RWPE2 (cell line): ENCODE measurements at places on chromosomes 16 and 17.

- peak; percentile 86 for DNase-seq
Observed at GRCh38 chr16:30096105-30096861, at the start of gene YPEL3. Gene YPEL3, minus strand, starts transcription at chr16:30096213. Its CDS starts 731 bp downstream, at chr16:30095482.

DNA sequence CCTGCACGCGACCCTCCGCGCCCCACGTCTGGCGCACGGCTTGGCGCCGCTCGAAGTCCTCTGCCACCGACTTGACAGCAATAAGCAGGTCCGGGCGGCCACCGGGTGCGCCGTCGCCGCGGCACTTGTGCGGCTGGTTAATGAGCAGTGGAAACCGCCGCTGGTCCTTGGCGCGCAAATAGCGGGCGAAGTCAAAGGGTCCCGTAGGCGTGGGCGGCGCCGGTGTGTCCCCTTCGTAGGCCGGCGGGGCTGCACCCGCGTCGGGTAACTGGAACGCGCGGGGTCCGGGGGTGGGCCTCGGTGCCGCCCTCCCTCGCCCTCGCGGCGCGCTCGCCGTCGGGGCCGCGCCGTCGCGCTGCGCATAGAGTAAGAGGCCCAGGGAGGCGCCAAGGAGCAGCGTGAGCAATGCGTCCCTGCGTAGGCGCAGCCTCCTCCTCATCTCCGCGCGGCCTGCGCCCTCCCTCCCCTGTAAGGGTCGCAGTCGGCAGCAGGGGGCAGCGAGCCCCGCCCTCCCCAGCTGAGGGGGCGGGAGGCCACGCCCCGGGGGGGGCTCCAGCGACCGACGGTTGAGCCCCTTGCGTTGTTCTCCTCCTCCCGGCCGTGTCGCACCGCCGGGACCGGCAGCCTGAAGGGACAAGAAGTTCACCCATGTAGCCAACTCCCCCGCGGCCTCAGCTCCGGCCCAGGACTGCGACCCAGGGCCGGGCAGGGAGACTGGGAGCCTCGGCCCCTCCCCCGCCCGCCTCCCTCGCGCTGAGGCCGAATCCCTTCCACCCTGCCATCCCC lies 558 bp downstream of the B3GNT9 start:
- DNase-seq, result no peak

DNA sequence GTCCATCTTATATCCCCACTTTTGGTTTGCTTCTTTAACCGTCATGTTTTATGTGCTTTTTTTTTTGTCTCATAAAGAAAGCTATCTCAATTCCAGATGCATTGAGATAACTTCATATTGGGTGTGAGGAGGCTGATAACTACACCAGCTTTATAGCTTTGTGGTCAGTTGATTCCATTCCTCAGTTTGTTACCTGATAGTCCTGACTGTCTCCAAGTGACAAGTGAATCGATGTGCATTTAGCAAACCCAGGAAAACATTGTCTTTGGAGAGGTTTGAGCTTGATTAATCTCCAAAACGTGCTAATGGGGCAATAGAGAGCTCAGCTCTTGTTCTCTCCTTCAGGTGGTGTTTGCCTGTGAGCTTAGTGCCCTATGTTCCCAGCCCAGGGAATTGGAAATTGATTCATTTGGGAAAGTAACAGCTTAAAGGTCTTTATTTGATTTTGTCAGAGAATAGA lies 22.7 kb downstream of the HS3ST3B1 start:
- no peak for DNase-seq

DNA sequence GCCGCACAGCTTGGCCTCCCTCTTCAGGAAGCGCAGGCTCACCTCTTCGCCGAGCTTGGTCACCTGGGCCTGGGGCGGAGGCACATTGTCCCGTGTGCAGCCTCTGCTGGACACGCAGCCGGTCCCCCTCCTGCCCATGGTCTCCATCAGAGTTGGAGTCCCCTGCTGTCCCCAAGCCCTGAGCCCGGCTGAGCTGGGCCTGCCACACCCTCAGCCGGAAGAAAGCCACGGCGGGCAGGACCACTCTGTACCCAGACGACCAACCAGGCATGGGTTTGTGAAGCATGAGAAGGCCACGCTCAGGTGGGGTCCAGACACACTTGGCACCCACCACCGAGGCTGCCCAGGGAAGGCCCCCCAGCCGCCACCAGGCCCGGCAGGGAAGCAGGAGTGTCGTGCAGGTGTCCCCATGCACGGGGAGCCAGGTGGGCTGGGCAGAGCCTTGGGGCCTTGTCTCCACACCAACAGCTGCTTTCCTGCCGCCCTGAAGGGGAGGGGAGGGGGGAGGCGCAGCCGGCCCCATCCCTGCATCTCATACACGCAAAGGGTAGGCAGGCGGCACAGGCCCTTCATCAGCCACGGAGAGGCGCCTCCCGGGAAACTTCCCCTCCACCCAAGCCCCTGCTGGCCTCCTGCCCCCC lies 5.2 kb downstream of the CCDC154 start:
- no peak for DNase-seq

GRCh38 chr17:28746611-28747050 lies 2.8 kb downstream of the TRAF4 start:
- DNase-seq, result no peak

DNA sequence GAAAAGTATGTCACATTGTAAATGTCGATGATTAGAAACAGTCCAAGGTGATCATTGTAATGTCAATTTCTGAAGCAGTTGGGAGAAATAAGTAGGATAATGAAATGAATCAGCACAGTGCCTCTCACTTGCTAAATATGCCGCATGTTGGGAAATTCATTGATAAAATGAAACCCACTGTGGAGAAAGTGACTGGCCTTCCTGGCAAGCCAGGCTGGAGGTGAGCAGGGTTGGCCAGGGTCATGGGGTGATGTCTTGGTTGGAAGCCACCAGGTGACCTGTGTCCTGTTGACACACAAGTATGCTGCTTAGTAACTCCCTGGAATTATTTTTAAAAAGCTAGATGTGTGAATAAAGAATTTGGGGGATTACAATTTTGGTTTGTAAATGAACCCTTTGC lies 14.9 kb upstream of the WNT9B start:
- DNase-seq, result no peak

- no peak for DNase-seq
Observed at GRCh38 chr17:77662833-77663232, 295.7 kb upstream of the TNRC6C start.

GRCh38 chr17:54860617-54861470 lies 39.8 kb upstream of the TOM1L1 start:
- DNase-seq, result no peak

DNA sequence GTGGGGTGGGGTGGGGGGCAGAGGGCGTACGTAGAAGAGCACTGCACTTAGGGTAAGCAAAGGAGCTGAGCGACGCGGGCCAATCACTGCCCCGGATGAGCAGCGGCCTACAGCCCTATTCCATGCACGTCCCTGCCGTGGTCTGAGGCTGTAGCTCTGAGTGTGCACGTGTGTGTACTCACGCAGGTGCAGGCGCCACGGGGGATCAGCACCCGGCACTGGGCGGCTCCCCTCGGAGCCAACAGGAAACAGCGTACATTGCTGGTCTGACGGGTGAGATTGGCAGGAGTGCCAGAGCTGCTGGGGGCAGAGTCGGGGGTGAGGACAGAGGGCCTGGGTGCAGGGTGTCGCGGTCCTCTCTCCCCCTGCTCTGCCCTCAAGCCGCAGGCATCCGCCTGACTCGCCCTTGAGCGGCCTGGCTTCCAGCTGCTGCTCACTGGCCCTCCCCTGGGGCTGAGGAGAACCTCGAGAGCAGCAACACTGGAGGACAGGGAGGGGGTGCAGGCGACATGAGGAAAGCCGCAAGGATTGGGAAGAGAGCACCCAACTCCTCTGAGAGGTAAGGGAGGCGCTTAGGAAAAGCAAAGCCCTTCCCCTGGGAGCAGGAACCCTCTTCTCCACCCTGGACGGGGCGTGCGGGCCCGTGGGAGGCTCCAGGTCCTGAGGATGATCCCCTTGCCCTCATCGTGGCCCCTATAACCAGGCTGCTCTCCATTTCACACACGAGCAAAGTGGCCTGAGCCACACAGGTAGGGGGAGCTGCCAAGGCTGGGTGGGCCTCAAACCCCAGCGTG lies 57.8 kb downstream of the ENGASE start:
- no peak for DNase-seq

GRCh38 chr17:51258756-51259563 lies 889 bp downstream of the MBTD1 start:
- DNase-seq, result no peak

DNA sequence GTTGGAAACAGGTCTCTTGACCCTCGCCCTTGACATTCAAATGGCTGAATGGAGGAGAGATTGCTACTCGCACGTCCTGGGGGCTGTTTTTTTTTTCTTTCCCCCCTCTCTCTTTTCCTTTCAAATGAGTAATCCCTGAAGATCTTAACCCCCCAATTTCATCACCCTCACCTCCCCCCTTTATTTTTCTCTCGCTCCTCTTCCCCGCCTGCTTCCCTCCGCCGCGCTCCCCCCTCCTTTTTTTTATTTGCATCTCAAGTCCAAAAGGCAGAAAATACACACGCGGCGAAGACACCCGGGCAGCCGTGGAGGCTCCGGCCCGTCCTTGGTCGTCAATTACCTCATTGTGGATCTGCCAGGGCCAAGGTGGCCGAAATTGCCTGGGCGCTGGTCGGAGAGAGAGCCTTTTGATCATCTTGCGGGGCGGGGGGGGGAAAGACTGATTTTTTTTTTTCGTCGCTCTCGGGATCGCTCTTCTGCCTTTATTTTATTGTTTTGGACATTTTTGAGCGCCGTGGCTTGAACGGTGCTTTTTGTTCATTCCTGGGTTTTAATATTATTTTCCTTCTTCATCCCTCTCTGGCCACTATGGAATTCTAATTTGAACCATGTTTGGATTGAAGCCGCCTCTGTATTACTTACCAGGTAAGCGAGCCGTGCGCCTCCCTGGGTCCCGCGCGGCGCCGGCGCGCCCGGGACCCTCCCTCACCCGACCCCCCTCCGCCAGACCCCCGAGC lies 57.2 kb upstream of the GSE1 start:
- peak; percentile 63 for DNase-seq
